ENCODE measurements at places on chromosomes 12 and 14. TPM values are rescaled to one million over a fixed set of nuclear protein-coding genes. Genes with fewer than 3 reads are reported as not detected.

LRFN5 gene
- total RNA-seq = 0.91 TPM

DNA sequence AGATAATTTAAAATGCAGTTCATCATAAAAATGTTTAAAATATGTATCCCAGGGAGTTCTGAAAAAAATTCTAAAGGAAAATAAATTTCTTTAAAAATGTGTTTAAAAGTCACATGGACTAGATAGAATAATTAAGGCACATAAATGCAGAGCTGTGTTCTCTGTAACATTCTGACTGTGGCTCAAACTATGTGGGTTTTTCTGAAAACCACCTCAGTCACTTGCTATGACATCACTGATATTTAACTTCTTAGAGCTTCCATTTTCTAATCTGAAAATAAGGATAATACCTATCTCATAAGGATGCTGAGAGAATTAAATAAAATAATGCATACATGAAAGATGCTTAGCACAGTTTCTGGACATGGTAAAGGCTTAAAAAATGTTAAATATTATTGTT lies 107.3 kb downstream of the SLC41A2 start:
- DNase-seq = no peak

DNA sequence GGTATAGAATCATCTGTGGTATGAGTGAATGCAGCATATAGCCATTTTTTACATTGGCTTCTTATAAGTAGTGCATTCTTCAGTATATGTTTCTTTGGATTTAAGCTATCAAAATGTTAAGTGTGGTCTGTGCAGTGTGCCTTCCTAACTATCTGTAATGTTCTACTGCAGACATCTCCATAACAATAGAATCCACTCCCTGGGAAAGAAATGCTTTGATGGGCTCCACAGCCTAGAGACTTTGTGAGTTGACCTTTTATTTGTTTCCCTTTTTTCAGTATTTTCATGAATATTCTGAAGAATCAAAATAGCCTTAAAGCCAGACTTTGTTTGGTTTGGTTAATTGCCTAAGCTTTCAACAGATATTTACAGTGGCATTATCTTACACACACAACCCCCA lies 107.2 kb downstream of the ZFC3H1 start:
- no peak for DNase-seq

DNA sequence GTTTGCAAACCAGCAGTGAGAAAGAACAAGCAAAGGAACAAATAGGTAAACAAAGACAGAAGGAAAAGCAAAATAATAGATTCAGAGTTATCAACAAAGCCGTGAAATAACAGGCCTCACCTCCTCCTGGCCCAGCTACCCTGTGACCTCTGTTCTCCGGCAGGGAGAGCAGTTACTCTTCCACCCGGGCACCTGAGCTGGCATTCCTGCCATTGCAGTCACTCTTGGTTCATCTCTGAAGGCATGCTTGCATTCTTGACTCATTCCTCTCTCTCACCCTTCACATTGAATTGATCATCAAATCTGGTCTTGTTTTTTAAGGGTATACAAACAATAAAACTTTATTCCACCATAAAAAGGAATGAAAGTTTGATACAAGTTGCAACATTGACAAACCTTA lies 95.1 kb downstream of the TTC8 start:
- no peak for DNase-seq

DNA sequence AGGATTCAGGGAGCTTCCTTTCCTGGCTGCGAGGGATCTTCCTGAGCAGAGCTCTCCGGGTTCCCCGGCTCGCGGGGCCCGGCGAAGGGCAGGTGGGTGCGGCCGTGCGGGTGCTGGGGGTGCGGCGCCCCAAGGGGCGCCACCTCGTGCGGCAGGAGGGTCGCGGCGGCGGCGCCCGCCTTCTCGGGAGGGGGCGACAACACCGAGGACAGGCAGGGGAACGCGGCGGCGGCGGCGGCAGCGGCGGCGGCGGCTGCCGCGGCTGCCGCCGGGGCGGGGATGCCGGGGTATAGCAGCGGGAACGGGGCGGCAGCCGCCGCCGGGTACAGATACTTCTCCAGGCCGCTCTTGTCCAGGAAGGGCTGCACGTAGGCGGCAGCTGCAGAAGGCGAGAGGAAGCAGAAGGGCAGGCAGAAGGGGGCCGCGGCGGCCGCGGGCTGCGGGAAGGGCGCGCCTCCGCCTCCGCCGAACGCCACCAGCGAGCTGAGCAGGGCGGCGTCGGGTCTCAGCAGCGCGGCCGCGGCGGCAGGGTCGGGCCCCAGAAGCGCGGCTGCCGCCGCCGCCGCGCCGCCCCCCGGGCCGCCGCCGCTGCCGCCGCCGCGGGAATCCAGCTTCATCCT lies 2.7 kb downstream of the BHLHE41 start:
- no peak for DNase-seq

DNA sequence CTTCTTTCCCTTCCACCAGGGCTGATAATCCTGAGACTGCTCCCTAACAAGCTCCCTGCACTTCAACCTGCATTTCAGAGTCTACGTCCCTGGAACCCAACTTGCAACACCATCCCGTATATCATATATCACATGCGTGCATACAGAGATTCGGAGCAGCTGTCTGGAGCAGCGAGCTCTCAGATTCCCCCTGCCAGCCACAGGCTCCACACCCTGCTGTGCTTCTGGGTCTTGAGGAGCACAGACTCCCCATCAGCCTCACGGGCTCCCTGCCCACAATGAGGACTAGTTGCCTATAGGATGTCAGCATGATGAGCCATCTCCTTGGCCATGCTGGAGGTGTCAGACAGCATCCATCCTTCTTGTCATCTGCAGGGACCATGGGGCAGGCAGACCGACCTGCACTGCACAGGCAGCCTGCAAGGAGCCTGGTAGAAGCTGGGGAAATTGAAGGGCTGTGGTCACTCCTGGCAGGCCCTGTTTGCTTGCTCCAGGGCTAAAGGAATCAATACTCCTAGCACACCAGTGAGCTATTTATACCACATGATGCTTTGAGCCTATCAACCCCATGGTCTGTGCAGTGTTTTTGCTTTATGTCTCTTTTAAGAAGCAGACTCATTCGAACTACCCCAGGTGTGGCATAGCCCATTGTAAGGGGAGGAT lies 19.6 kb upstream of the HDAC7 start:
- no peak for DNase-seq

- no peak for DNase-seq
Observed at GRCh38 chr12:125593269-125593668, 528.0 kb downstream of the AACS start.

- no peak for DNase-seq
Observed at GRCh38 chr12:100661300-100661951, 87.9 kb downstream of the GAS2L3 start.

GRCh38 chr14:94116701-94117100 lies 6.2 kb downstream of the IFI27 start:
- no peak for DNase-seq

DNA sequence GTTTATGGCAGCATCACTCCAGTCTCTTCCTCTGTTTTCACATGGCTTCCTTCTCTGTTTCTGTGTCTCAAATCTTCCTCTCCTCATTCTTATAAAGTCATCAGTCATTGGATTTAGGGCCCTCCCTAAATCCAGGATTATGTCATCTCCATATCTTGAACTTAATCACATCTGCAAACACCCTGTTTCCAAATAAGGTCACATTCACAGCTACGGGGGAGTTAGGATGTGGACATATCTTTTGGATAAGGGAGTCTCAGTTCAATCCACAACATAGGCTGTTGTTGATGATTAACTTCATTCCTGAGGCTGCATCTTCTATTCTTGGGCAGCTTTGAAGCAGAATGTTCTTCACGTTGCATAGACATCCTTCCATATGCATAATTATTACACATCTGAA lies 40.3 kb upstream of the NTF3 start:
- no peak for DNase-seq

DNA sequence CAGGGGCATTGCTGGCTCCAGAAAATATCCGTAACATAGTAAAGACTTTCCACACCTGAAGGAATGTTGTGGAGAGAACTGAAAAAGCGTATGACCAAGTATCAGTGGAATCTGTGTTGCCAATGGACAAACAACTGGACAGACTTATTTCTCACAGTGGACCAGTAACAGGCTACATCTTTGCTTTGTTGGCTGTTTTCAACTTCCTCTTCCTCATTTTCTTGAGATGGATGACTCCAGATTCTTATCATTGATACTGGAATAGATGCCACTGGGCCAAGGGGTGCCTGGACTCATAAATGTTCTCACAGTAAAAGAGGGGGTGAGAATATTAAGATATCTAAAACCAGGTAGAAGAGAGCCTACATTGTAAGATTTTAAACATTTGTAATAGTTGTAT lies 6.4 kb downstream of the GAS2L3 start:
- DNase-seq = no peak

NAV3 gene
- total RNA-seq = 6.8 TPM

KLRF2 gene
- not detected for total RNA-seq

GRCh38 chr12:120909633-120910298 lies 5.6 kb upstream of the SPPL3 start:
- DNase-seq = no peak

- DNase-seq = no peak
Observed at GRCh38 chr12:89789862-89790261, 81.2 kb upstream of the ATP2B1 start.

DNA sequence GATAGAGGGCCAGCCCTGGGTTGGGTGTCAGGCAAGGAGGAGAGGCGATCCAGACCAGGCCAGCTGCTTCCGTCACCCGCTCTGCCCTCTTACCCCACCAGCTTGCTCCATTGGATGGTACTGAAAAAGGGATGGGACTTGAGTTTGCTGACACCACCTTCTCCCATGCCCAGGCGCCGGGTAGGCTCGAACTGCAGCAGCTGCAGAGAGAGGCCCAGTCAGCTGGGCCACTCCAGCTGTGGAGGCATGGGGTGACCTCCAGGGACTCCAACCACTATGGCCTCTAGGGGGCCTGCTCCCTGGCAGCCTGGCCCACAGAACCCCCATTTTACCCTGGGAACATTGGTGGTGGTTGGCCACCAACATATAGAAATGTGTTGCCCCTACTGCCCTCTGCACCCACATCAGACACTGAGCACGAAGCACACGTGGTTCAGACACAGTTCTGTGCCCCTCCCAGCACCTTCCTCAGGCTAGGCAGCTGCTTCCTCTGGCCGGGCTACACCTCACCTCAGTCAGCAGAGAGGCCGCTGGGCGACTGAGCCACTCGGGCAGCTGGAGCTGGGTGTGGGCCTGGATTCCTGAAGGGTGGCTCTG lies 16.0 kb downstream of the RPS6KL1 start:
- no peak for DNase-seq

DNA sequence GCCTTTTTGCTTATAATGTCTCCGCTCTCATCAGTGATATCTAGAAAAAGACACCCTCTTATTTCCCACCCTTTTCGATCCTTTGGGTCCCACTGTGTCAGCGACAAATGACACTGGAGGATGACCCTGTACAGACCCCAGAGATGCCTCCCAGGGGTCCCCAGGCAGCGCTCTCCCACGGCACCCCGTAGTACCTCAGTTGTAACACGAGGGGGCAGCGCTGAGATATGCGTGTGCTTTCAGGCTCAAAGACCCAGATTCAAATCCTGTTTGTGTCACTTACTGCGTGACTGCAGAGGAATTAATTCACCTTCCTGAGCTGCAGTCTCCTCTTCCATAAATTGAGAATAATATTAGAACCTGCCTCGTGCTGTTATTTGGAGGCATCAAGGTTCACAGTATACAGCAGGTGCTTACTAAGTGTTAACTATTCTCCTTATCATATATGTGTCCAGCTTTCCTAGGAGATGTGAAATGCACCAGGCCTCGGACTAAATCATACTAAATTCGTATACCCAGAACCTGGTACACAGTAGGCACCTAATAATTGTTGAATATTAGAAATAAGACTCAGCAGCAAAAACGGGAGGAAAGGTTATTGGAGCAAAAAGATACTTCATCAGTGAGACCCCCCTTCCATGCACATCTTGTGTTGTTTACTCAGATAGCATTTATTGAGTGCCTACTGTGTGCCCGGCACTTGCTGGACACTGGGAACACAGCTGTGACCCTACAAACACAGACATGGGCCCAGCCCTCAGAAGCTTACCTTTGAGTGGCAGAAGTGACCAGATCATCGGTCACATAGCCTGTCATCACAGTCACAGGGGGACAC lies 99.9 kb downstream of the PHETA1 start:
- no peak for DNase-seq

DNA sequence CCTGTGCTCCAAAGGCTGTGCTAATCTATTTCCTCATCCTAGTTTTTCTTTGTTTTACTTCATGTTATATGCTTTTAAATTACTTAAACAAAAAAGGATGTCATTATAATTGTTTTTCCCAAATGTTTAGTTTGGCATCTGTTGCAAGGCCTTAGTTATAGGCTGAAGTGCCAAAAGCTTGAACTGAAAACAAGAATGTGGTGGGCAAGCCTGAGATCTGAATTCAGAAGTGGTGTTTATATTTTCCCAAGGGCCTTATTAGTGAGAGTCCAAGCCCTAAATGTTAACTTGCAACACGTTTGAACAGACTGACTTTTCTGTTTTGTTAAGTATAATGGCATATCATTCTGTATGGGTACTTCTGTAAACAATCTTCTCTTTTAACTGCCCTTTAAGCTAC lies 326.8 kb downstream of the CCDC91 start:
- DNase-seq = no peak

- DNase-seq = peak; percentile 23
Observed at GRCh38 chr12:120649442-120650232, 9.2 kb downstream of the CABP1 start.

RD3L gene
- 26.7 TPM for total RNA-seq

PTPN6 gene
- total RNA-seq = 5.9 TPM

DNA sequence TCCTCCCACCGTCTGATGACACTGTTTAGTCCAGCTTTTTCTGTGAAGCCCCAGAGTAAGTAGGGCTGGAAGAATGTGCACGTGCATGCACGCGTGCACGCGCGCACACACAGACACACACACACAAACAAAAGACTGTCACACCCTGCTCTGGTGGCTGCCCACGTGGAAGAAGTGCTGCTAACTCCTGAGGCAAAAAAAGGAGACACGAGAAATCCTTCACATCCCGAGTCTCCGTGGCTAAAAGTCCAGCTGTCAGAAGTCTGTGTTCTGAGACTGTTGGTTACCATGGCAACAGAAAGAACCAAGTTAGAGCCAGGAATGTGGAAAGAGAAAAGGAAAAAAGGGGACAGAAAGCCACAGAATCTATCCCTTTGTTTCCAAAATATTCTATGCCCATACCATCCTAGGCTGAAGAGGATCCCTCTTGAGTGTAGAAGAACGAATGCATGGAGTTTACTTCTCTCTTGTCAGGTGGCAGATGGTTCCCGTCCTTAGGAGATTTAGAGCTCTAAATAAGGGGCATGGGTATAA lies 1.6 kb upstream of the C12orf71 start:
- no peak for DNase-seq

USP30 gene
- 18.0 TPM for total RNA-seq

GRCh38 chr12:82555699-82556098 lies 131.0 kb upstream of the TMTC2 start:
- no peak for DNase-seq
